ENCODE measurements at places on chromosomes 2 and 18.

- no peak for DNase-seq
Measured at GRCh38 chr2:187055463-187055862, 206.5 kb upstream of the ZSWIM2 start.

DNA sequence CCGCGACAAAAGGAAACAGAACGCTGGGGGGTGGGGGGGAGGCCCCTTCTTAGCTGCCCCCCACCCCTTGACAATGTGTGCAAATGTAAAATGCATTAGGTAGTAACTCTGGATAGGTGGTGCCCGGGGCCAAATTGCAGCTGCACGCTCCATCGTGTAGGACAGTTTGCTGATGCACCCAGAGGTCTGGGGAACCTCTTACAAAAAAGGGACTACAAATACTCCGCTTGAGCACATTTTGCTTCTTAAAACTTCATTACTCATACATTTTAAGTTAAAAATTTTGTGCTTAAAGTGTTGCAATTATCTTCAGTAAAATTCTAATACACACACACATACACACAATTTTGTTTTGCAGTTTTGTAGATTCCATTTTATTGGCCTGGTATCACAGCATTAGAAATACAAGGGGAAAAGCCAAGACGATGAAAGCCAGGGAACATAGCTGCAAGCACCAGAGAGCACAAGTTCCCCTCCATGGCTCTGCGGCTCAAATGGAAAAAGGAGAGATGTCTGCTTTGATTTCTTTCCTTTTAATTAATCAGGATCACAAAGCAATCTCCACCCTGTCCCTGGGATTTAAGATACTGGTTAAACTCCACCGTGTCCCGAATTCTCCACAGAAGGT is 582.1 kb downstream of the ZEB2 start:
- no peak for DNase-seq

- DNase-seq: no peak
Measured at GRCh38 chr18:46155641-46156051, 51.5 kb downstream of the HAUS1 start.

DNA sequence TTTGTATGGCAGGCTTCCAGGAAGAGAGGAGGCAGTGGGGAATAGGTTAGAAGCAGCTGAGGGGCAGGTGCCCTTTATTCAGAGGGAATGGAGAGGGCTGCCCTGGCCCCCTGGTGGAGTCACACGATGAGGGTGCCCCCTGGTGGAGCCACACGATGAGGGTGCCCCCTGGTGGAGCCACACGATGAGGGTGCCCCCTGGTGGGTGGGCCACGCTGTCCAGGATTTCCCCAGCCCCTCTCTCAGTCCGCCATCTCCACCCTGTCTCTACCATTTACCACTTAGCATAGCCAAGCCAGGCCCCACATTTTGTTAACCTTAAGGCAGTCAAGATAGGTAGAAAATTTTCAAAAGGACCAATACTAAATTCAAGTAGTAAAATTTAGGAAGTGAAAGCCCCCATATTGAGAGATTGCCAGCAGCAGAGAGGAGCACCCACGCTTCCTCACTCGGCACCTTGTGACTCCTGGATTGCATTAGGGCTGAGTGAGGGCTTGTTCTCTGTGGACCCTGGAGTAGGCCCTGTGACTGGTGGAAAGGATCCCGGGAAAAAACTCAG is 10.4 kb upstream of the FAM228A start:
- peak; percentile 65 for DNase-seq

- peak; percentile 71 for DNase-seq
Measured at GRCh38 chr2:27921880-27922547, 31.5 kb downstream of the BABAM2 start.
